Choroid plexus epithelial cell (primary cell): ENCODE measurements at places on chromosomes 11 and 22.

DNA sequence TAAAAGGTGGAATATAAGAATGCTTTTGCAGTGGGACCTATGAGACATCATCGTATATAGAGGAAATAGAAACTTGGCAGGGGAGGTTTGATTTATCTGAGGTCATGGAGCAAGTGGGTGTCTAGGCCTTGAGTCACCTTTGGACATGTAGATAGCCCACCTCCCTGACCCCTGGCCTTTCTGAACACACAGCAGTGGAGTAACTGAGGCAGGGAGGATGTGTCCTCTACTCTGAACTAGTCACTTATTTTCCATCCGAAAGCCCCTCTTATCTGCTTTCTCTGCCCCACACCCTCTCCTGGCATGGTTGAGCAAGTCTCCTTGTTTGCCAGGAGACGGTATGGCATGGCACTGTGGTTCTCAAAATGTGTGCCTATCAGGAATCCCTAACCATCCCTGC is 7.9 kb downstream of the CD82 start:
- DNase-seq = no peak

- no peak for DNase-seq
Measured at GRCh38 chr22:39446239-39446721, 10.5 kb upstream of the MGAT3 start.

- peak; percentile 49 for DNase-seq
Measured at GRCh38 chr11:9269492-9270013, 4.4 kb upstream of the DENND5A start.

DNA sequence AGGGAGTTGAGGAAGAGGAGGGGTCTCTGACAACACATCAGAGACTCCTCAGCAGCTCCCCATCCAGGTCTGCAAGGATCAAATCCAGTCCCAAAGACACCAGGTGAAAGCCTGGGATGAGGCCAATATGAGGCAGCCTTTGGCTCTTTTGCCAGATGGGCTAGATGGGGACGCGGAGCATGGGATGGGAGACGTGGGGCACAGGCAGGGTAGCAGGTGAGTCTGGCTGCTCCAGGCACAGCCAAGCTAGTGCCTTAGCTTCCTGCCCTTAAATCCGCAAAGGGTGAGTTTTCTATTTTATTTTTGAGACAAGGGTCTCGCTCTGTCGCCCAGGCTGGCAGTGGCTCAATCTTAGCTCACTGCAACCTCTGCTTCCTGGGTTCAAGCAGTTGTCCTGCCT is 19.6 kb upstream of the DRICH1 start:
- no peak for DNase-seq

DNA sequence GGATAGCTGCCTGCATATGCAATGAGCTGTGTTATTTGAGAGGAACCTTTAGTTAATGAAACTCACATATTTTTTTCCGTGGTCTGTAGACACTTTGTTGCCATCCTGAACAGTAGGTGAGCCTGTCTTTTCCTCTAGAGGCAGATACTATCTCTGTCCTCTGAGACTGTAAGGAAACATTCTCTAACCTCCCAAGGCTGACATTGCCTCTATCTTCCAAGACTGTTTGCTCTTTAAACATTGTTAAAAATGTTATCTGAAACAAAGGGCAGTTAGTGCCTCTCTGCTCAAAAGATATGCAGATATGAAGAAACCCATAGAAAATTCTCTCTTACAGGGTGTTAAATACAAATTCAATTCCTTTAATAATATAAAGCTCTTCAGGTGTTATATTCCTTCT is 963.8 kb upstream of the CNTN5 start:
- no peak for DNase-seq

GRCh38 chr22:19937616-19938473 is 3.7 kb upstream of the COMT start:
- DNase-seq = peak; percentile 23

GRCh38 chr11:8041576-8041975 is 39.4 kb upstream of the TUB start:
- DNase-seq = no peak

DNA sequence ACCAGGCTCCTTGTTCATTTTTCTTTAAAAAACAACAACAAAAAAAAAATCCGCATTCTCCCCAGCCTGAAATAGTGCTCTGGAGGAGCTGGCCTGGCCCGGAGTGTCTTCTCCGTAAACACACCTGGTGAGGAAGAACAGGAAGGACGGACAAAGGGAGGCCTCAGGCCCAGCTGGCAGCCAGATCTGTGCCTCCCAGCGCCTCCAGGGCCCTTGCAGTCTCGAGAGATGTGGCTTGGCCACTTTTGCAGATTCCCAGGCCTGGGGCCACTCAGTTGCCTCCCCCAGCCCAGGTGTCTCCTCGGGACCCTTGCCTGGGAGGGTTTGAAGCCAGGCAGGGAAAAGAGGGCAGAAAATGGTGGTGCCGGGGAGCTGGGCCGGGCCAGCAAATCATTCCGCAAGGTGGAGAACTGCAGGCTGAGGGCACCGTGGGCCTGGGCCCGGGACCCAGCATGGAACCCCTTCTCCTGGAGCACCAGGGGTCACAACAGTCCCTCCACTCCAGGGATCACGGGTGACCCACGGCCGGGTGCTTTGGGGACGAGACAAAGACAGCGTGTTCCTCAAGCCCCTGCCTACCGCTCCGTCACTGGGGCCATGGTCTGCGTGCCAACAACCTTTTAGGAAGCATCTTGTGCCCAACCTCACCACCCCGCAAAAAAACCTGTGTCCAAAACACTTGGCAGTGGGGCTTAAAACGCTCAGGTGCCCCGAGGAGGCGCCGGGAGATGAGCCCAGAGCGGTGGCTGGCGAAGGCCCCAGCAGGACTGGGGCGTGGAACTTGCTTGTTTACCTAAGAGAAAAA is 67.1 kb upstream of the WNT7B start:
- DNase-seq = no peak

GRCh38 chr11:91310085-91310484 is 914.5 kb upstream of the FAT3 start:
- no peak for DNase-seq

GRCh38 chr11:35166369-35167360 is 27.7 kb downstream of the CD44 start:
- peak; percentile 60 for DNase-seq

DNA sequence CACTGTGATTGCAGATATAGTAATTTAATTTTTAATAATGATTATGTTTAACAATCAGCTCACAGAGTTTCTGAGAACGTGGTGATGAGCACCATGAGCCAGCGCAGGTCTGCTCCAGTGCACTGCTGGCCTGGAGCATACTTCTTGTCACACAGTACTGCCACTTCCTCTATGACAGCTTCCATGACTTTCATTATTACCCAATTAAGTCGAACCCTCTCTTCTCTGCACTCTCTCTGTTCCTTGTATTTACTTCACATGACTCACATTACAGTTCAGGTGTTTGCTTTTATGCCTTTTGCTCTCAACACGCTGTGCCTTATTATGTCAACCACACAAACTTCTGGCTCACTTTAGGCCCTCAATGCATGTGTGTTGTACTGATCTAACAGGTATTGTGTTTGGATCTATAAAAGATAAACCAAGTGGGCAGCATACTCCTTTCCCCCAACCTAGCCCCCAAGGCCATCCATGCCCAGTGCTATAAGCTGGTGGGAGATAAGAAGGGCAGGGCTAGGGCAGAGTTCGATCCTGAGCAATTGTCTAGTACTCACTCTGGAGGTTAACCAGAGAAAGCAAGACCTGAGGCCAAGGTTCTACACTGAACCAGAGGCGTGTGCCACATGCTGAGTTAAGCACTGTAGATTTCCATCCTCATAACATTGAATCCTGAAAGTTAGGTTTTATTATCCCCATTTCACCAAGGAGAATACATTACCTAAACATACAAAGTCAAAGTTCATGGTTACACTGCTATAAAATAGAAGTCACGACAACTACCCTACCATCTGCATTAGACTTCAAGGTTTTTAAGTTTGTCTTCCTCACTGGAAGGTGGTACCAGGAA is 356.5 kb downstream of the INSC start:
- no peak for DNase-seq

- DNase-seq = no peak
Measured at GRCh38 chr11:44539971-44540370, 25.5 kb upstream of the CD82 start.

GRCh38 chr11:113188371-113188834 is 126.0 kb upstream of the TTC12 start:
- DNase-seq = no peak

DNA sequence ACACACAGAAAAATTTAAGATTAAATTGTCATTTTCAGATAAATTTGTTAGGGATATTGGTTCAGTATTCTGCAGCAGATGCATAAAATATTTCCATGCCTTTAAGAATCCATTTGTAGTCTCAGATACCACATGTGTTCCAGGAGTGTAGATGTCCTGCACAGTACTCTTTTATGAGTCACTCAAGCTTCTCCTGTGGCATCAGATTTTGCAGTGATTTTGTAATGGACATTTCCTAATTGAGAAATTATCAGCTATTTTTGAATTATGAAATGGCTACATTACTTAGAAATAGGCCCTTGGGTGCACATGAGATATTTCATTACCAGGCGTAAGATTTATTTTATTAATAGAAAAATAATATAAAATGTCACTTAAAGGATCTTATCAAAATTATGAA is 18.9 kb downstream of the MMP3 start:
- peak; percentile 7 for DNase-seq

DNA sequence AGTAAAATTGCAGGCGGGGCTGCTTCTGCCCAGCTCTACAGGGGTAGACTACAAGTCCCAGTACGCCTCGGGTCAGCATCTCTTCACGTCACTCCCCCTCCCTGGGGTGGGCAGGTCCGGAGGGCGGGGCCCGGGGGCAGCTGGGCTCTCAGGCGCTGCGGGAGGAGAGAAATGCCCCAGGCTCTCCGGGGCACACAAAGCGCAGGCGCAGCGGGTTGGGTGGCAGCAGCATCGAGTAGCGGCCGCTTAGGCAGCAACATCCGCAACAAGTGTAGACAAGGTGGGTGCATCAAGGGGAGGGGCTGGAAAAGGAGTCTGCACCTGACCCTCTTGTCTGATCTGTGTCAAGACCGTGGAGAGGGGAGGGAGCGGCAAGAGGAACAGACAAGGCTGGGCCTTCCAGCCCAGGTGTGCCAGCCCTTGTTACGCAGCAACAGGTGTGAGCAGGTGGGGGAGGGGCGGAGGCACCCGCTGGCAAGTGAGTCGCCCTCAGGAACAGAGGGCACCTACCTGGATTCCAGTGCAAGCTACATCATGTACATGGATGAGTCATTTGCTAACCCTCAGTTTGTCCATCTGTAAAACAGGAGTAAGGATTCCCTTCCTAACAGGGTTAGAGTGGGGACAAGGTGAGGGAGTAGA is 1.2 kb downstream of the PLEKHB1 start:
- DNase-seq = peak; percentile 84

DNA sequence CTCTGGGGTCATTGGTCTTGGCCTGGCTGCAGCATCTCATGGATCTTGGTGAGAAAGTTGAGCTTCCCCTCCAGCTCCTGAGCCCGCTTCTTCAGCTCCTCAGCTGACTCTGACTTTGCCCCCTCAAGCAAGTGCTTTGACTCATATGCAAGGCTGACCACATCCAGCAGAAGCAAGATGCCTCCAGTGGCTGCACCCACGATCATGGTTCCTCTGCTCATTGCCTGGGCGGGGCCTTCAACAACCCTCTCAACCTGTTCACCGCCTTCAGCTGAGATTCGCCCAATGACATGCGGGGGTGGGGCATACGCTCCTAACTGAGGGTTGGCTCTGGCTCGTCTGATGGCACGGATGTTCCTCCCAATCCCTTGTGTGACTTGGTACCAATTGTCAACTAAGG is 11.9 kb downstream of the APOL2 start:
- no peak for DNase-seq

DNA sequence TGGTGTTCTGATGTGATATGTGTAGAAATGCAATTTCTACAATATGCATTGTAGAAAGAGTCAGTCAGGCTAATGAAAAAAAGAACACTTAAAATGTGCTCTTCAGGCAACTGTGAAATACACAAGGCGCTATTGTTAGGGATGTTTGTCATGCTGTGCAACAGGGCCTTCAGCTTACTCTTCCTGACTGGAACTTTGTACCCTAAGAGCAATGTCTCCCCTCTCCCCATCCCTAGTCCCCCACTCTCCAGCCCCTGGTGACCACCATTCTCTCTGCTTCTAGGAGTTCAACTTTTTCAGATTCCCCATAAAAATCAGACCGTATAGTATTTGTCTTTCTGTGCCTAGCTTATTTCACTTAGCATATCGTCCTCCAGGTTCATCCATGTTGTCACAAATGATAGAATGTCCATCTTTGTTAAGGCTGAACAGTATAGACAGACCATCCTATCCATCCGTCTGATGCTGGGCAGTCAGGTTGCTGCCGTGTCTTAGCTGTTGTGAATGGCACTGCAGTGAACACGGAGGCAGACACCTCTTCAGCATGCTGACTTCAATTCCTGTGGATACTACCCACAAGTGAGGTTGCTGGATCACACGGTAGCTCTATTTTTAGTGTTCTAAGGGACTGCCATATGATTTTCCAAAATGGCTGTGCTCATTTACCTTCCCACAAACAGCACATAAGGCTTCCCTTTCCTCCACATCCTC is 10.7 kb downstream of the NDUFV1 start:
- DNase-seq = no peak

GRCh38 chr11:115535781-115536180 is 31.6 kb upstream of the CADM1 start:
- DNase-seq = no peak

DNA sequence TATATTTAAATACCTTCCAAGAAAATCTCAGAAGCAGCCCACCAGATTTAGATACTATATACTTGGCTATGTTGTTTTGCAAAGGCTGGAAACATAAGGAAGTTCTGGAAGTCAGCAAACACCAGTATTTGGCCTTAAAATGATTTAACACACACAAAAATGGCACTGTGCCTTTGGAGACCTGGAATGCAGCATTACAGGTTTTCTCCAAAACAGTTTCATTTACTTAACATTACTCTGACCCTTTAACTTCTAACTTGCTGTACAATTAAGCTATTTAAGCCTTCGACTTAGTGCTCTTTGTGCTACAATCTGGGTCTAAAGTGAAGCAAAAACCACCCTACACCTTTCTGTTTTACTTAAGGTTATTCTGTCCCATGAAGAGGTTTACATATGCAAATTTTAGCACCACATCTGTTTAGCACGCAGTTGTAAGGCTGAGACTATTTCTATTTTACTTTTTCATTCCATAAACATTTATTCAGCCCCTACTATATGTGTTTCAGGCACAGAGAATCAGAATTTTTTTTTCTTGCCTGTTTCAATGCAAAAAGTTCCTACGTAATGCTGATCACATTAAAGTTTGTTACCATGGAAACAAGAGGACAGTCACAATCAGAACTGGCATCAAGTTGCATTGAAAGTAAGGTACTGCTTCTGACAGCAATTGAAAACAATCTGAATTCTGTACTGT is 70.3 kb downstream of the MAML2 start:
- DNase-seq = peak; percentile 74

DNA sequence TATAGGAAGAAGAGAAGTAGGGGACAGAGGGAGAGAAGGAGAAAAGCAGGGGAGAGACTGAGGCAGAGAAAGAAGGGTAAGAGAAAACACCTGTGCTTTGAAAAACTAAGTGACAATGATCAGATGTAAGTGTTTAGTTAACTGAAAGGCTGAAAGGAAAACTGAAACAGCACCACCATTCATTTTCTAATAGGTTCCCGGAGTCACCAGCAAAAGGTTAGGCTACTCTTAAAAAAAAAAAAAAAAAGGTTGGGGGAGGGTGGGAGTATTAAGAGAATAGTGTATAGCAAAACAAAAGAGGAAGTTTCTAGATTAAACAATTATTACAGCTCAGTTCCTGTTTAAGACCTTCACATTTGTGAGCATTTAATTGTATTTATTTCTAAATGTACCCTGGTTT is 113.8 kb downstream of the CADM1 start:
- no peak for DNase-seq
